Stimulated activated CD8-positive, alpha-beta memory T cell treated with anti-CD3 and anti-CD28 coated beads, Interleukin-7, amount 100 ng/mL, for 4 hours (primary cell): ENCODE measurements at places on chromosomes 6 and 20.

DNA sequence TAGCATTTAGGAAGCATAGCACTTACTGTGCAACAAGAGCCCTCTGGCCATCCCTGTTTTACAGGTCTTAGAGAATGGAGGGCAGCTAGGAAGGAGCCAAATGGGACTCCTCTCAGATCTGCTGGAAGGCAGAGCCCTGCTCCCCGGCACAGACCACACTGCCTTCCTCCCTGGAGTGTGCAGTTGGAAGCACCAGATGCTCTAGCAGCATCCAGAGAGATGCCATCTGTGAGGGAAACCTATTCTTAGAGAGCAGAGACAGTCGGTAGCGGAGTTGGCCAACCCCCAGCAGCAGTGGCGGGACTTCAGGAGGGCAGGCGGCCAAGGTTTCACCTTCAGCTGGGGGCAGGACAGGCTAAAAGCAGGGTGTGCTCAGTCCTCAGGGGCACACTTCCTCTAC lies 16.7 kb upstream of the E2F1 start:
- no peak for DNase-seq

- peak; percentile 13 for DNase-seq
Observed at GRCh38 chr20:34129518-34130162, 17.6 kb upstream of the EIF2S2 start.

GRCh38 chr20:60313191-60313590 lies 355.0 kb downstream of the CDH26 start:
- no peak for DNase-seq

DNA sequence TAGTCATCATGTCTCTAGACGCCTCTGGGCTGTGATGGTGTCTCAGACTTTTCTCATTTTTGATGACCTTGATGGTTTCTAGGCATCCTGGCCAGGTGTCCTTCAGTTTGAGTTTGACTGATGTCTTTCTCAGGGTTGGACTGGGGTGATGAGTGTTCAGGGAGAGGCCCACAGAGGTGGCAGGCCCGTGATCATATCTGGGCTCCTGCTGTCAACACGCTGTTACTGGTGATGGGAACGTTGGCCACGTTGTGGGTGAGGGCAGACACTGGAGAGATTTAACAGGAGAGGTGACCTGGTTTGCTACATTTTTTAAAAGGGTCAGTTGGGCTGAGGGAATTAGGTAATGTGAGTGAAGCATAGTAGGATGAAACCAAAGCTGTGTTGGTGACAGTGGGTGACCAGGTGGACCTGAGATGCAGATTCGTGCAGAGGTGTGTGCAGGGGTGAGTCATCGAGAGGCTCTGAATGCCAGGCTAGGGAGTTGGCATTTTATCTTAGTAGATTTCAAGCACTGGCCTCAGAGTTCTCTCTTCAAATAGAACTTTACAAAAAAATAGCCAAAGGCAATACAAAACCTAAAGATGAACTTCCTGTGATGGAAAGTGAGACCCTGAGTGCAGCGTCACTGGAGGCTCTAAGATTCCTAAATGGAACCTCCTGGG lies 174.1 kb downstream of the CDH26 start:
- no peak for DNase-seq

DNA sequence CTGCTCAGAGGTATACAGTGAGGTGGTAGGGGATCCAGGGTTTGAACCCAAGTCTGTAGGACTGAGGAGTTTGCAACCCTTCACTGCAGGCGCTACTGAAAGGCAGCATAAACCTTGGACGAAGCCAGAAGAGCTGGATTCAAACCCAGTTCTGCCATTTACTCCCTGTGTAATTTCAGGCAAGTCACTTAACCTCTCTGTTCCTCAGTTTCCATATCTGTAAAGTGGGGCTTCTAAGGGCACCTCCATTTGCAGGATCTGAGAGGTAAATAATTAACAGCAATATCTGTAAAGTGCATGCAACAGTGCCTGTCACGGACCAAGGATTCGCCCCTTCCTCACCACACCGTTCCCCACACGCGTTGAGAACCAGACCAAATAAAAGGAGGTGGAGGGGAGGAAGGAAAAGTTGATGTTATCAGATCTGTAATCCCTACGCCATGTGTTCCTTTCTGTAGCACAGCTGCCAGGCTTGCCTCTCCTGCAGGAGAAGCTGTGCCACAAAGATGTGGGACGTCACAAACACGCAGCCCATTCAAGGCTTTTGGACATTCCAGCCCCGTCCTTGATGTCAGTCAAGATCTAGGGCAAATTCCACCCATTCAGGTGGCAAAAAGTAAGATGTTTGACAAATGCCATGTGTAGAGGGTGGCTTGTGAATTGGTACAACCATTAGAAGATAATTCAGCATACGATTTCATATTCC lies 9.8 kb downstream of the RIPOR3 start:
- no peak for DNase-seq

GRCh38 chr6:91659891-91660290 lies 1073.0 kb upstream of the MAP3K7 start:
- no peak for DNase-seq

GRCh38 chr20:21559305-21559704 lies 45.4 kb upstream of the NKX2-2 start:
- no peak for DNase-seq

DNA sequence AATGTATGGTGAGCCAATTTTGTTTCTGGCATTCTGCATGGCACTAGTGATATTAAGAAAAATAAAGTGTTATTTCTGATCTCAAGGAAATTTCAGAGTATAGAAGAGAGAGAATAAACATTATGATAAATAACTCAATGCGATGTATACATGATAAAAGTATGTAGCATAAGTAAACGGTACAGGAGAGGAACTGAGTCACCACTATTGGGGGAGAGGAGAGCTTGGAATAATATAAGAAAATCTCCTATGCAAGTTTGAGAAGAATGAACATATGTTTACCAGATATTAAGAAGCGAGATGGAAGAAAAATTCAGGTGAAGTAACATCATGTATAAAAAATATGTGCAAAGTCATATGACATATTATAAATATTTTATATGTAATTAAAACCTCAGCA lies 1230.3 kb upstream of the CITED2 start:
- no peak for DNase-seq

DNA sequence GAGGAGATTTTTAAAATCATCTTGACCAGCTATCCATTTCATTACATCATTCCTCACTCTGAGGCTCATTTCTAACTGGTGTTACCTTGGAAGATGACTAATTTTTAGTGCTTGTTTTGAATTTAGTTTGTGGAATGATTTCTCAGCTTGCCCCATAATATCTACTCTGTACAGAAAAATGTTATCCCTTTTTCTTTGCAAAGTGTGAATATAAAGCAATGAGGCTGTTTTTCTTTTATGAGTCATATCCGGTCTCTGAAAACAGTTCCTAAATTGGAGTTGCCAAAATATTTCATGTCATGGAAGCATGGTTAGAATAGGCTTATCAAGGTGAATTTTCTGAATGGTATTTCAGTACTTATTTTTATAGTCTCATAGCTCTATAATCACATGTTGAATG lies 43.8 kb downstream of the FUT9 start:
- no peak for DNase-seq

- no peak for DNase-seq
Observed at GRCh38 chr20:51700809-51701285, 67.3 kb downstream of the ATP9A start.

DNA sequence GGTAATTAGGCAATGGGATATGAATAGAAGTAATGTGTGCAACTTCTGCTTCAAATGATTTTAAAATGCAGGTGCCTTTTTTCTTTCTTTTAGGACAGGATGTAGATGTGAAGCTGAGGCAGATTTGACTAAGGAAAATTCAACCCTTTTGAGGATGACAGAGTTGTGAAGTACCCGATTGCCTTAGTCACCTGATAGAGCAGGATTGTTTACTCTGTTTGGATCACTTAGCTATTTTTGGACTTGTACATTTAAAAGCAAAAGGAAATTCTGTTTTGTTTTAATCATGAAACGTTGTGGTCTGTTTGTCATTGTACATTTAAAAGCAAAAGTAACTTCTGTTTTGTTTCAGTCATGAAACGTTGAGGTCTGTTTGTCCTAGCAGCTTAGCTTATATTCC lies 143.4 kb downstream of the FAM83B start:
- DNase-seq = no peak

GRCh38 chr20:61958773-61959700 lies 106.6 kb downstream of the TAF4 start:
- DNase-seq = no peak

- DNase-seq = no peak
Observed at GRCh38 chr6:145631374-145631773, 103.9 kb downstream of the EPM2A start.

DNA sequence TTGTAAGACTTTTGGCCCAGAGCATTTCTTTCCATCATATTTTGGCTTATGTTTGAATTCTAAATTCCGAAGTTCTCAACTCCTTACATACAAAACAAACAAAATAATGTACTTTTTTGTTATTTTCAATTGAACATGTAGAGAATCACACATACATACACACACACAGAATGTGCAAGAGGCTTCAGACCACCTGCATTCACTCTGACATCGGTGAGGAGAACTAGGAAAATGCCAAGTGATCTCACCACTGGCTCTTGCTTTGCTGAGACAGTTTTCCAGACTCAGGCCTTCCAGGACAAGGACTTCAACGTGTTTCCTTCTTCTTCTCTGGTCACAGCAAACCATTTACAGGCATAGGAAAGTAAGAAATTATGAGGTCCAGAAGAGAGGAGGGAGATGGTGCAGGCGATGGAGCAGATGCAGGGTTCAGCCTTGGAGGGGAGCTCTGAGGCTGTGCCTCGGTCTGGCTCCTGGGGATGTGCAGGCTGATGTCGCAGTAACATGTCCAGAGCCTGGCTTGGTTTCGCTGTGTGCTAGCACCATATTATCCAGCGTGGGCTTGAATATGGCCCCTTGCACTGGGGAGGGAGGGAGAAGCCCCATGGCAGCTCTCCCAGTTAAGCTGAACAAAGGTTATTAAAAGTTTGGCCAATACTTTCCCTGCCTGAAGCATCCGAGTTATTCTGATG lies 93.4 kb downstream of the DACT2 start:
- DNase-seq = no peak

GRCh38 chr6:150207931-150208570 lies 65.2 kb downstream of the PPP1R14C start:
- no peak for DNase-seq

- no peak for DNase-seq
Observed at GRCh38 chr6:7142918-7143475, 35.2 kb downstream of the RREB1 start.

- no peak for DNase-seq
Observed at GRCh38 chr6:53148684-53149083, at the start of gene GCM1. Gene GCM1, minus strand, starts transcription at chr6:53148841. Its CDS starts 3,209 bp downstream, at chr6:53145632.

- no peak for DNase-seq
Observed at GRCh38 chr6:129102741-129103140, 219.8 kb downstream of the LAMA2 start.

DNA sequence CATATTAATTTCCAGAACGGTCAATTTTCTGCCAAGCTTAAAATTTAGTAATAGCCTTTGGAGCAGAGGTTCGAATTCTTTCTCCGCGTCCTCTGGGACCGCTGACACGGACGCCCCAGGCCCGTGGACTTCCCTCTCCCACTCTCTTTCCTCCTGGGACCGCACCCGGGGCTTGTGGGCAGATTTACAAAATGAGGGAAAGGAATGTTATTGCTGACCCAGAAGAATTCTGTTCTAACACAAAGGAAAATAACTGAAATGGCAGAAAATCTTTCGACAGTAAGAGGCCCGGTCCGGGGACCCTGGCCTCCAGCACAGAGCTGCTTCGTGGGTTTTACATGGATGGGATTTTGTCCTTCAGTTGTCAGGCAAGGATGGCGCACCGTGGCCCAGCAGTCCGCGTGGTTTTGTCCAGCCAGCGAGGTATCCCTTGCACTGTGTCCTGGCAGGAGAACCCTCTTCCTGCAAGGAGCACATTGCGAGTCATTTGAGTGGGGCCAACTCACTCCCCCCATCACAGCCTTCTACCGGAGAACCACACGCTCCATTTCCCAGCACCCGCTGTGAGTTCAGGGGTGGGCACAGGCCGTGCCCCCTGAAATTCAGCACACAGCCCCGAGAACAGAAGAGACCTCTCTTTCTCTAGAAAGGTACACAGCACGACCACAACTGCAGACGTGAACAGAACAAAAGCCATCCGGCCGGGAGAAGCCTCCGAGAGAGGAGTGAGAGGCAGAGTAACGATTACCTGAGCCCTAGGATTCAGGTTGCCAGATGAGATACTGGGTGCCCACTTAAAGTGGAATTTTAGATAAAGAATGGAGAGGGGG lies 106.0 kb upstream of the AFDN start:
- DNase-seq = no peak

DNA sequence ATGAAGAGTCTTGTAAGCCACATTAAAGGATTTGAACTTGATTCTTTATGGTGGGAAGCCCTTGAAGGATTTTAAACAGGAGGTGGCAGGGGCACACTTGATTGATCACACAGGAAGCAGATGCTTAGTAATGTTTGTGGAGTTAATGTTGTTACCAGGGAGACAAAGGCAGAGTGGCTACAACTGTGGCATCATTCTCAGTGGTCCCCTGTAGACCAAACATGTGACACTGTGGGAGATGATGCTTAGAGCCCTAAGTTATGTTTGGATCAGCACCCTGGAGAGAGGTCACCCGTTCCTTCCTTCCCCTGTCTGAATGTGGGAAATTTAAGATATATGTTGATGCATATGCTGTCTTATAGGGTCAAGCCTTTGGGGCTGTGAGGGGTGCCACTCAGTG lies 53.2 kb downstream of the EIF2S2 start:
- no peak for DNase-seq

- DNase-seq = no peak
Observed at GRCh38 chr6:84516154-84516553, 248.2 kb downstream of the TBX18 start.

DNA sequence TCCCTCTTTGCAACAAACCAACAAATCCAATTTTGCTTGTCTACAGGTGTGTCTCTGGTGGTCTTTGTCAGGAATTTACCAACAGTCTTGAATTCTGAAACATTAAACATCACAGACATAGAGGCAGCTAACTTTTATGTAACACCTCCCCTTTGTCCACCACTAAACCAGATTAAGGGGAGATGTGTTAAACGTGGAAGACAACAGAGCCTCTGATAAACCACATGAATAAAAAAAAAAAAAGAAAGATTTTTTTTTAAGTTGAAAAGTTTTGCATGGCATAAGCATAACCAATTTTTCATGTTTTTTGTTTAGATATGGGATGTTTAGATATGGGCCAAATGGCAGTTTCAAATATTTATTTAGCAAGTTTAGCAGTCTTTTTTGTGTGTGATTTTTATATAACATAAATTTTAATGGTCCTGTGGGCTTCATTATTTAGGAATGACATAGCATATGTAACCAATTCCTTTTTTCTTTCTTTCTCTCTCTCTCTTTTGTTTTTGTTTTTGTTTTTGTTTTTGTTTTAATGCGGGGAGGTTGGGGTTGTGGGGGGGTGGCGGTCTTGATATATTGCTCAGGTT lies 60.7 kb upstream of the BTN3A2 start:
- DNase-seq = no peak

GRCh38 chr6:134426623-134427022 lies 108.7 kb upstream of the SGK1 start:
- no peak for DNase-seq

DNA sequence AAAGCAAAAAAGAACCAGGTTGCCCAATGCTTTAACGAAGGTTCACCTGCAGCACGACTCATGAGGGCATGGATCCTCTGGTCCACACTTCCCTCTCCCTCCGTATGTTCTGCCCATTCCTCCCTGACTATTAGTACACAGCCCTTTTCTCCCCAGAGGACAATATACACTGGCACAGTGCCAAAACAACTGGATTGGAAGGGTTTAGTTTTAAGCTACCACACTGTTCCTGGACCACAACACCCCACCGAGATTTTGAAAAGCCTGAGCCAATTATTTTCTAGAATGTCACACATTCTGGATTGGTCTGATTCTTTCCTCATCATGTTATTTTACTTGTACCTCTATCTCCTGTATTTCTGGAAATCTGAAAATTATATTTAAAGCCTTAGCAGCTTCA lies 2.9 kb upstream of the AKAP7 start:
- no peak for DNase-seq

GRCh38 chr6:37763413-37763812 lies 56.1 kb upstream of the ZFAND3 start:
- DNase-seq = no peak
